RWPE1 (cell line): ENCODE measurements at places on chromosomes 3 and 15.

GRCh38 chr3:171704002-171704401, 106.3 kb downstream of the PLD1 start:
- DNase-seq, result peak; percentile 29

DNA sequence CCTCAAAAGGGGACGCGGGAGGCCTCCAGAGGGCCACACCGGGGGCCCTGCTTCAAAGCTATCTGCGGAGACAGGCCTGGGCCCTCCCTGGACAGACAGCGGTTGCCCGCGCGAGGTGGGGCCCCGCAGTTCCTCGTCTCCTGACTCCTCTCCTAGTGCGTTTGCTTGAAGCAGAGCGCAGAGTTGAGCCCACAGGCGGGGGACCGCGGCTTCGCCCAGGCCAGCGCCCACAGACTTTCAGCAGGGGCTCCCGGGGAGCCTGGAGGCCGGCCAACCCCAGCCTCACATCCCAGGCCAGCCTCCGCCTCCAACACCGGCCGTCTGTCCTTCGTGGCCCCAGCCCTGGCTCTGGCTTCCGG, 540 bp upstream of the ADAMTS7 start:
- no peak for DNase-seq

DNA sequence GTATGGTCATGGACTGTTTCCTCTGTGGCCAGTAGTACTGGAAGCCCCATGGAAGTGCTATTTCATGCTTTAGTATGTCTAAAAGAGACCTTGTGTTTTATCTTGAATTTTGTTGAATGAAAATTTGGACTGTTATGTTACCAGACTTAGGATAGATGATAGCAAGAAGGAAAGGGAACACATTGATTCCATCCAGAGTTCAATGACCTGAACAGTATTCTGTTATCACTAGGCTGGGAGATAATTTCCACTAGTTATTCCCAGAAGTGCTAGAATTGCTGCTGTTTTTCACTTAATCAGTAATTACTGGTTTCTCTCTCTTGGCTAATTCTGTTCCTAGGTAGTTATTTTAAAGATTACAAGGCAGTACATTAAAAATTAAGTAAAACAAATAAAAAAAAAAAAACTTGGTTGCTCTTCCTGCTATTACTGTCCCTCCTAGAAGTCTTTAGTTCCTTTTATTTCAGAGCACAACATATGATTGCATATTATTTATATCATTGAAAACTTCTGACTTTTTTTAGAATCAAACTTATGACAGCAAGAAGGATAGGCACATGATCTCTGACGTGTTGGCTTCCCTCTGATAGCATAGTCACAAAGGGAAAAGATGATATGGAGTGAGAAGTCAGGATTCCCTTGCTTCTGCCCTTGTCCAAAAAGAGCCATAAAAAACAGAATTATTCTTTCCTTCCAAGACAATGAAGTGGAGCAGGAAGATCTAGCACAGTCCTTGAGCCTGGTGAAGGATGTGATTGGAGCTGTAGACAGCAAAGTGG, 72.2 kb downstream of the KLHL25 start:
- no peak for DNase-seq

GRCh38 chr15:43294091-43294706, 27.5 kb upstream of the TGM5 start:
- DNase-seq, result no peak

DNA sequence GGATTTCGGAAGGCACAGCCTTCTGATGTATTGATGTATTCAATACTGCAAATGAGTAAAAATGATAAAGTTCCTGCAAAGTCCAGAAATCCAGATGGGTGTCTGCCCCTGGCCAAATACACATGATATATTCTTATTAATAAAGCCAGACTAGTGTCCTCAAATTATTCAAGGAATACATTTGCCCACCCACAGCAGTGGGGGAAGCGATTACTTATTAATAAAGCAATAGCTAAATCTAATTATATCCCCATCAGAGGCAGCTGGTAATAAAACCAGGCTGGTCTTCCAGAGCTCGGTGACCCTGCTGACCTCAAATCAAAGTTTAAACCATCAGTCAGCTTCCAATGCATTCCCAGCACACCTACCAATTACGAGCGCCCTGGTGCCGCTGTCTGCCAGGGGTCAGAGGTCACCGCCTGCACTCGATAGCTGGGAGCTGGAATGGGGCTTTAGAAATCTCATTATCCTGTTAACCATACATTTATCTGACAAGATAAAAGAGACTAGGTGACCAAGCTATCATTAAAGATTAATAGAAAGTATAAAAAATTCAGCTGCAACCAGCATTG, 330.3 kb downstream of the UACA start:
- no peak for DNase-seq
